ENCODE measurements at places on chromosomes 1 and 21.

- DNase-seq, result peak; percentile 75
These were observed 39.7 kb downstream of the DNTTIP2 start for GRCh38 chr1:93839307-93839706.

DNA sequence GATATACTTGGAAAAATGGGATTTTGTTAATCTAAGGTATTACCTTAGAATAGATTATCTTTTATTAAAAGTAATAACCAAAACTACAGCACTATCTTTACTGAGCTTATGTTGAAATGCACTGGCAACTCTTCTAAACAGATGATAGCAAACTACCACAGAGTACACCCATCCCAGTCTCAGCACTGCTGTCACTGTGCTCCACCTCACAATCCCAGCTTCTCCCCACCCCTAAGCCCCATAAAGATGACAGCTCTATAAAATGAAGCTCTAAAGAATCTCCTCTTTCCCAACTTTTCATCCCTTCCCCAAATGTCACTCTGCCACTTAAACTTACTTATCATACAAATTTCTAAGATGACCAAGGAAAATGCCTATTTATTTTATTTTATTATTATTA, 6.4 kb downstream of the DSTYK start:
- DNase-seq, result no peak

DNA sequence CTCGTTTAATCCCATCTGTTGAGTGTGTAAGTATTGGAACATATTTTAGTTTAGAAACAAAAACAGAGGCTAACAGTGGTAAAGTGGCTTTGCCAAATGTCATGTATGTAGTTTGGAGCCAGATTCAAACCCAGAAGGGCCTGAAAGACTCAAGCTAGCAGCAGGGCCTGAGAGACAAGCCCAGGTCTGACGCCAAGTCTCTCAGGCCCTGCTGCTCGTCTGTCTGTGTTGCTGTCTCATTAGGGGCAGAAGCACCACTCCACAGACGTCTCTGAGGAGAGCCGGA, 8.3 kb downstream of the CITED4 start:
- DNase-seq, result no peak

DNA sequence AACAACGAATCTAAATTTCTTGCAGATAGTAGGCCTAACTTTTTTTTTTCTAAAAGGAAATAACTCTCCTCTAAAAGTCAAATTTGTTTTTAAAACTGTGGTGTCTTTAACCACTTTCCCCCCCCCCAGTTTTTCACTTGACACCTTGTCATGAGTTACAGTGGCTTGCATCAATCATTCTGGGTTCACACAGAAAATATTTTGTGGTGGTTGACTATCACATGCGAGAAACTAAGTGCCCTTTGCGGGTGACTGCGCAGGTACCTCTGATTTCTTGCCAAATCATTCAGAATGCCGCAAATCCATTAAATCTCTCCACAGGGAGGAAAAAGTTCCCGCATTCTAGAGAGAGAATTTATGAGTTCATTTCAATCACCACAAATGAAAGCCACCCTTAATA, 23.8 kb upstream of the SAMSN1 start:
- DNase-seq, result no peak

DNA sequence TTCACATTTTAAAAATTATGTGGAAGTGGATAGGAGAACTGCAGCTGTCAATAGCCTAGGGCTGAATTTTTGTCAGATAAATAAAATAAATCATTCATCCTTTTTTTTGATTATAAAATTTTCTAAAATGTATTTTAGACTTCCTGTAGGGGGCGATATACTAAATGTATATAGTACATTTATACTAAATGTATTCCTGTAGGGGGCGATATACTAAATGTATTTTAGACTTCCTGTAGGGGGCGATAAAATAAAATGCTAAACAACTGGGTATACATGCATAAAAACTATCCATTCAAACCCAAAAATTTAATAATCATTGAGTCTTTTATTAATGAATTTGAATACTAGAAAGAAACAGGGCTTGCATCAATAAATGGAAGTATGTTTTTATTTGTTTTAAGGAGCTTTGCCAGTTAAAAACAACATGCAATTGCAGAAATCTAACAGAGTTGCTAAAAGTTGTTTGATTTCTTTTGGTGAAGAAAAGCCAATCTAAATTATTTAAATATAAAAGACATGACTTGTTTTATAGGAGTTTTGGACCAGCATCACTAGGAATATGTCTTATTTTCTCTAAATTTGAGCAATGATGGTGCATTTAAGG, 31.4 kb downstream of the CLCA1 start:
- DNase-seq, result peak; percentile 25

GRCh38 chr1:43938892-43939587, 5.4 kb downstream of the ARTN start:
- DNase-seq, result no peak

GRCh38 chr1:43438953-43439581, 14.7 kb downstream of the HYI start:
- no peak for DNase-seq

- DNase-seq, result no peak
These were observed 239.3 kb downstream of the KCNK2 start for GRCh38 chr1:215321802-215322201.

- no peak for DNase-seq
These were observed 9.6 kb upstream of the DUSP12 start for GRCh38 chr1:161739865-161740566.

DNA sequence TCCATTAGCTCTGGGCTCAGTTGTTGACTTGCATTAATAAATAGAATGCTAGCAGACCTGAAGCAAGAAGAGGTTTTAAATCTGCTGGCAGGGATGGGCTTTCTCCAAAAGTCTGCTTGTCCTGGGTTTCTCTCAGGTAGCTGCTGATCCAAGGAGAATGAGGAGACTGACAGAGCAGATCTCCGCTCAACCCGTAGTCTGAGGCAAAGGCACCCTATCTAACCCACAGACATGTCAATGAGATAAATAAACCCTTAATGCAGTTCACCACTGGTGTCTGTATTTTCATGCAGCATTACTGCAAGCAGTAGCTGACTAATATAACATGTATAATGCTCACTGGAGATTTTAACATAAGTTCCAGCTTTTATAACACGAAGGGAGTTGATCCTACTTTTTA, 44.1 kb upstream of the RGS21 start:
- DNase-seq, result no peak

- DNase-seq, result no peak
These were observed 20.9 kb upstream of the RNF11 start for GRCh38 chr1:51215169-51215568.

DNA sequence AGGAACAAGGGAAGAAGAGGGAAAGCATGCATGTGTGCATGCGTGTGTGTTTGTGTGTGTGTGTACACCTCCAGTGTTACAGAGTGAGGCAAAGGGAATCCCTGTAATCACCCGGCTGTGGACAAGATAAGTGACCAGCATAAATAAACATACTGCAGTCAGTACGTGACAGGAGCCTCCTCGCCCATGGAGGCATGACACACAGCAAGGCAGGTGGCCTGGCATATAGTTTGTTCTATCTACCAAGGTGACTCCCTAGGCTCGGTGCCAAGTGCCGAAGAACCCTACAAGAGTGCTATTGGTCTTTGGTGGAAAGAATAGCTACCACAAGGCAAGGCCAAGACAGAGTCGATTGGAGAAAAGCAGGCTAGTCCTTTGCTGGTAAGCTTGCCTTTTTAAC, 31.7 kb upstream of the HEATR1 start:
- no peak for DNase-seq

GRCh38 chr1:206012086-206012859, 9.1 kb upstream of the RAB7B start:
- no peak for DNase-seq

- DNase-seq, result no peak
These were observed 113.7 kb upstream of the PALMD start for GRCh38 chr1:99532276-99532580.

DNA sequence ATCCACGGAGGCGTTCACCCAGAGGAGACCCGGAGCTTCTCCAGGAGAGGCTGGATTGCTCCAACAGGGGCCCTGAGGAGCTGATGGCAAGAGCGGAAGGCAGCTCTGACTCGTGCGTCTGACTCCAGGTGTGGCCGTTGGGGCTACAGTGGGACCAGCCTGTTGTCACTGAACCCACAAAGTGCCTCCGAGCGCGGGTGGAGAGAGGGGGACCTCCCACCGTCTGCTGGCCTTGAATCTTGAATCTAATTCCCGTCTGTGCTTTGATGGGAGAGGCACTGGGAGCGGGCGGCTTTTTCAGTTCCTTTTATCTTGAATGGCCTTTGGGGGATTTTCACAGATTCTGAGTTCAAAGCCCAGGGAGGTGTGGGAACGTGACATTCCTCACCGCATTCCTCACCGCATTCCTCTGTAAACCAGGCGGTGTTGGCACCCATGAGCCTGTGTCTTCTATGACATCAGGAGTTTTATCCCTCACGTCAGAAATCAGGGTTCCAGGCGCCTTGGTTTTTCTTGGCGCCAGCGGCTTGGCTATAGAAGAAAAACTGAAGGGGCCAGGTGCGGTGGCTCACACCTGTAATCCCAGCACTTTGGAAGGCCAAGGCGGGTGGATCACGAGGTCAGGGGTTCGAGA, 39.2 kb upstream of the COL18A1 start:
- DNase-seq, result peak; percentile 72

DNA sequence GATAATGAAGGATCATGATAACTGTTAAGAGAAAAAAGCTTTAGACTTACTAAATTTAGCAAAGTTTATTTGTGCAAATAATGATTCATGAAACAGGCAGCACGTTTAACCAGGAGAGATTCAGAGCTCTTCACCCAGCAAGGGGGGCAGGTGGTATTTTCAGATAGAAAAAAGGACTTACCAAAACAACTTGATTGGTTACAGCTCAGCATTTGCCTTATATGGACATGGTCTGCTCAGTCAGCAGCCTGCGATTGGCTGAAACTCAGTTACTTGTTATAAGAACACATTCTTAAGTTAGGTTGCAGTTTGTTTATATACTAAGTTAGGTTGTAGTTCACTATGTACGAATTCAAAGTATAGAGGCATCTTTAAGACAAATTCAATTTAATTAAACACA, 165.6 kb downstream of the DUSP10 start:
- peak; percentile 74 for DNase-seq

DNA sequence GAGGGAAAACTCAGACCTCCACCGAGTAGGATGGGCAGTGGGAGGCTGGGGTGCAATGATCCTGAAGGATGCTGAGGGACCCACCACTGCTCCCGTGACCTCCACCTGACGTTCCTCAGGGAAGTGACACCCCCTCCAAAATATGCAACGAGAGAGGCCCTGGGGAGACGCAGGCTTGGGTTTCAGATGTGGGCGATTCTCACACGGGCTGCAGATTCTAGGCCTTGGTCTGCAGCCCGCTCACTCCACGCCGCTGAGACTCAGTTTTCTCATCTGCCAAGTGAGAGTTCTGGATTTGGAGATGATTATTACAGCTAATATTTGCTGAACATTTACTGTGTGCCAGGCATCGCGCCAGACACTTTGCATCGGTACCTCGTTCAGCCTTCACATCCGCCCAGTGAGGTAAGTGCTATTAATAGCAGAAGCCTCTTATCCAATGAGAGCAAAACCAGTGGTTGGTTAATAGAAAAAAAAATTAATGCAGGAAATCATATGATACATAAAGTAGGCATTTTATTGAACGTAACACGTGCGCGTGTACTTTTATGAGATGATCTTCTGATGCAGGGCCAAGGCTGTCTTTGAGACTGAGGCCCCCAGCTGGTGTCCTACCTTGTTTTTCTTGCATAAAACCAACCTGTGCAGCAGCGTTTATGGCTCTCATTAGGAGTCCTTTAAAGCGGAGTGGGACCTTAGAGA, 102.0 kb upstream of the RUNX3 start:
- peak; percentile 89 for DNase-seq

DNA sequence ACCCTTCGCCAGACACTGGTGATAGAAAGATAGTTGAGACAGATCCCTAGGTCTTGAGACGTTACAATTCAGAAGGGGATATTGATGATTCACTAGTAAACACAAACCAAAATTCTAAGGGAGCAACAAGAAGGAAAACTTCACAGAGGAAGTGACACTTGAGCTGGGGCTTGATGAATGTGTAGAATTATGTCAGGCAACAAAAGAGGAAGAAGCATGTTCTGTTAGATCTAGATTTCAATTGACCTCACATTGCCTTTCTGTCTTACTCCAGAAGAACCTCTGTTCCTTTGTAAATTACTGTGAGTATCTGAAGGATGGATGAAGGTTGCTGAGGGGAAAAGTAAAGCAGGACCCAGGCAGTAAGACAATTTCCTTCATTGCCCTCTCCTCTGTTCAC, 328.2 kb downstream of the KCTD3 start:
- DNase-seq, result no peak

DNA sequence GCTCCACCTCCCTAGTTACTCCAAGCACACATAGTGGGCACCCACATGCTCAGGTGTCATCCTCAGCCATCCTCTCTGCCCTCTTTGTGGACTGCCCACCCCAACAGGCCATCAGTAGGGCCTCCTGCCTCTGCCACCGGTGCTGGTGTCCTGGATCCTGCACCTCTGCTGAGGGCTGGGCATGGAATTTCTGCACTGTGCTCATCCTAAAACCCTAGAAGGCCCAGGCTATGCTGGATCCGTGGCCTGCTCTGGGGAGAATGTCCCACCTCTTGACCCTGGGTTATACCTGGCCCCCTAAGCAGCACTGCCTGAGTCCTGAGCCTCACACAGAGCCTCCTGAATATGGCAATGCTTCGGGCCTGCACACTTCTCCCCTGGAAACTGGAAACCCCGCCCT, 318.3 kb downstream of the MATN1 start:
- DNase-seq, result no peak

- DNase-seq, result no peak
These were observed 2.1 kb downstream of the PLD5 start for GRCh38 chr1:242522304-242522945.

- peak; percentile 36 for DNase-seq
These were observed 362.3 kb downstream of the HLX start for GRCh38 chr1:221241592-221241991.

GRCh38 chr1:199809311-199809710, 218.2 kb upstream of the NR5A2 start:
- no peak for DNase-seq

DNA sequence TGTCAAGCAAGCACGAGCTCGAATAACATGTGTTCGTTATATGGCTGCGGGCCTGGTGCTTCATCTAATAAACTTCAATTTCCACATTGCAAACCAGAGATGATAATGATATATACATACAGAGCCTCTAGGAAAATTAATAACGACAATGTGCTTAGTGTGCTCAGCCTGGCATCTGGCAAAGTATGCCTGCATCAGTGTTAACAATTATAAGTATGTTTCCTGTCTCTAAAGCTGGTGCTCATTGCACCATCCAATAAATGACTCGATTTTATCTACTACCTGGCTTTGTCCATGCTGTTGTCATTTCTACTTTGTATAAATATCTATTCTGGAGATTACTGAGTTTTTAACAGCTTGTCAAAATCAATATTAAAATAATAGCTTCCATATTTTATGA, 1402.6 kb downstream of the MRPL39 start:
- DNase-seq, result no peak

GRCh38 chr1:25668931-25669573, 52.5 kb downstream of the MAN1C1 start:
- DNase-seq, result no peak

DNA sequence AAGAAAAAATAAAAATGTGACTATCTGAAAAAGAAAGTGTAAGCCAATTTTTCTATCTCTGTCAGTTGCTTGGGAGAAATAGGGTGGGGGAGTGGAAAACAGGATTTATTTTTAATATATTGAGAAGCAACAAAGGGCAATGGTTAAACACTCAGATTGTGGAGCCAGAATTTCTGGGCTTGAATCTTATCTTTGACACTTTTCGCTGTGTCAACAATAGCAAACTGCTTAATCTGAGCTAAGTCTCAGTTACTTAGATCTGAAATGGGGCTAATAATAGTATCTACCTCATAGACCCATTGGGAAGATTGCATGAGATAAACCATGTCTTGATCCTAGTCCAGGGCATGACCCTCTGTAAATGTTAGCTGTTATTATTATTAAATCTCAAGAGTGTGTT, 468.1 kb downstream of the ADGRL2 start:
- no peak for DNase-seq

All from fibroblast of skin of right quadriceps (primary cell).